Stimulated activated CD8-positive, alpha-beta memory T cell treated with anti-CD3 and anti-CD28 coated beads, Interleukin-15, amount 100 ng/mL, for 24 hours (primary cell): ENCODE measurements at places on chromosomes 1 and 21.

DNA sequence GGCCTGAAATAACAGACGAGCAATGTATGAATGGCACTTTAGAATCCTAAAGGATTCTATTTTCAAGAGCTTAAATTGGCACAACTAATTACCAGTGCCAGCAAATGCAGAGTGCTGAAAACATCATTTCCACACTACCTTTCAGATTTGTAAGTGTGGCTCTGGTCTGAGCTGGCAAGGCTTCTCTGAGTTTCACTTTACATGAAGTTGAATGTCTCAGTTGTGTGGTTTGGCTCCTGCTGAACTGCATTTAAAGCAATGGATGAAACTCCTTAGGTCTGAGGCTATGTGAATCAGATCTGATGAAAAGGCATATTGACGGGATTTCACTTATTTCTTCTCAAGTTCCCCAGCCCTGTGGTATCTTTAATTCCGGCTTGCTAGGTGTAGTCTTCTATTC is 114.8 kb upstream of the PTGFR start:
- no peak for DNase-seq

DNA sequence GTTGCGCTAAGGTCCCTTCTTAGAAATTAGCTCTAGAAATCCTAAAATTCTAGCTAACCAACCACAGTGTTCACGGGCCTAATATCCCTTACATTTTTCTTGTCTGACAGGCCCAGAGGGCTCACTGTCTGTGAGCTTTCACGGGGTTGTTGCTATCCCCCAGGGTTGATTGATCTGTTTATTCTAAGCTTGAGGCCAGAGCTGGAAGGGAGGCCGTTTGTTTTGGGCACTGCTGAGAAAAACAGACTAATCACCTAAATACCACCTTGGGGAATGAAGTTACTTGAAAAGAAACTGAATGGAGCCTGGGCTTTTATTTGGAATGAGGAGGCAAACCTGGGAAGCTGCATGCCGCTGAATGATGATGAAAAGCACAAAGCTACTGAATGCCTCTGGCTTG is 162.4 kb downstream of the KIF26B start:
- DNase-seq, result no peak

DNA sequence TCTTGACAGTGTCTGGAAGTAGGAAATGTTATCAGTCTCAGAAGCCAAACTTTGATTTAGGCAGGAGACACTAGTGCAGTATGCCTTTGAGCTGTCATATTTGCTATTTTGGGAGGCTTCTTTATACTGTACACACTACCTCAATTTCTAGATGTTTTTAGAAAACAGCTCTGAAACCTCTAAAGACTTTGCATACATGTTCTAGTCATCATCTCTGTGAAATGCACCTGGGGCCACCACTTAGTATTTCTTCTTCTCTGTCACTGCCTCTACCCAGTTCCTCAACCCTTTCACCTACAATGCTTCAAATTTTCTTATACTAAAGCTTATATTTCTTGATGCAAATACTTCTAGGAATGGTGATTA is 29.1 kb upstream of the PLA2G4A start:
- DNase-seq, result no peak

GRCh38 chr1:151036356-151036755 is at the start of gene BNIPL:
Gene BNIPL, plus strand, starts transcription at chr1:151036586. Its CDS starts 140 bp downstream, at chr1:151036726.
- DNase-seq, result no peak

- DNase-seq, result no peak
Observed at GRCh38 chr1:182048562-182048961, 12.9 kb downstream of the ZNF648 start.

- DNase-seq, result no peak
Observed at GRCh38 chr1:172266528-172267174, 153.8 kb upstream of the C1orf105 start.

DNA sequence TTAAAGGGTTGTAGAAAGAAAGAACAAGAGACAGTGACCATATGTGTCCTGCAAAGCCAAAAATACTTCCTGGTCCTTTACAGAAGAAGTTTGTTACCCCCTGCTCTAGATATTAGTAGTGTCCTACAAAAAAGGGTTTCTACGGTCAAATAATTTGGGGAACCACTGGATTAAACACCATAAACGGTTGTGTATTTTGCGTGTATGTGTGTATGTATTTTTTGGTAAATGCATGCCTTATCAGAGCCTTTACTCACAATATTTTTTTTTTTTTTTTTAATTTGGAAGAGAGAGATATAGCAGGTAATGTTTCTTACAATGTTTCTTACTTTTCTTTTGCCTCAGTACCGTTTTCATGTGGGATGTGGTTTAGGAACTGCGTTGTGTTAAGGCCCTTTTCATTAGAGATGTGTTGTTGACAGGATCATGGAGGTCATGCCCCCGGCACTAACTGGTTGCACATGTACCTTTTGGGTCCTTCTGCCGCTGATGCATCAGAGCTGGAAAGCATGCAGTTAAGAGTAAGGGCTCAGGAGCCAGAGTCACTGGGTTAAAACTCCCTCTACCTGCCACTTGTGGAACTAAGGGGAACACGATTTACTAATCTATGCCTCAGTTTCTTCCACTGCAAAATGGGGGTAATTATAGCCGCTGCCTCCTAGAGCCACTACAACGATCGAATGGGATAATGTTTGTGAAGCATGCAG is 234.6 kb upstream of the KAZN start:
- DNase-seq, result no peak

DNA sequence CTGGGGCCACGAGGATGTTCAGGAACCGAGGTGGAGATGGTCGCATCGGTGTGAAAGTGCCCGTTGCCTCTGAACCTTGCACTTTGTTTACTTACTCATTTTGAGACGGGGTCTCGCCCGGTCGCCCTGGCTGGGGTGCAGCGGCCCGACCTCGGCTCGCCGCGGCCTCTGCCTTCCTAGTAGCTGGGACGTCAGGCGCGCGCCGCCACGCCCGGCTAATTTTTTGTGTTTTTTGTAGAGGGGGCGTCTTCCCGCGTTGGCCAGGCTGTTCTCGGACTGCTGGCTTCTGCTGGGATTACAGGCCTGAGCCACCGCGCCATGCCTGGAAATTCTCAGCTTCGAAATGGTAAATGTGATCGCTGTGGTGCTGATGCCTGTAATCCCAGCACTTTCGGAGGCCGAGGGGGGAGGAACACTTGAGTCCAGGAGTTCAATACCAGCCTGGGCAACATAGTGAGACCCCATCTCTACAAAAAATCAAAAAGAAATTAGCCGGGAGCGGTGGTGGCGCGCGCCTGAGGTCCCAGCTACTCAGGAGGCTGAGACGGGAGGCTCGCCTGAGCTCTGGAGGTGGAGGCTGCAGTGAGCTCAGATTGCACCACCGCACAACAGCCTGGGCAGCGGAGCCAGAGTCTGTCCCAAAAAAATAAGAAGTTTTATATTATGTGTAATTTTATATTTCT is 684 bp upstream of the MRPL20 start:
- no peak for DNase-seq
